ENCODE measurements at places on chromosomes 16 and 17.

DNA sequence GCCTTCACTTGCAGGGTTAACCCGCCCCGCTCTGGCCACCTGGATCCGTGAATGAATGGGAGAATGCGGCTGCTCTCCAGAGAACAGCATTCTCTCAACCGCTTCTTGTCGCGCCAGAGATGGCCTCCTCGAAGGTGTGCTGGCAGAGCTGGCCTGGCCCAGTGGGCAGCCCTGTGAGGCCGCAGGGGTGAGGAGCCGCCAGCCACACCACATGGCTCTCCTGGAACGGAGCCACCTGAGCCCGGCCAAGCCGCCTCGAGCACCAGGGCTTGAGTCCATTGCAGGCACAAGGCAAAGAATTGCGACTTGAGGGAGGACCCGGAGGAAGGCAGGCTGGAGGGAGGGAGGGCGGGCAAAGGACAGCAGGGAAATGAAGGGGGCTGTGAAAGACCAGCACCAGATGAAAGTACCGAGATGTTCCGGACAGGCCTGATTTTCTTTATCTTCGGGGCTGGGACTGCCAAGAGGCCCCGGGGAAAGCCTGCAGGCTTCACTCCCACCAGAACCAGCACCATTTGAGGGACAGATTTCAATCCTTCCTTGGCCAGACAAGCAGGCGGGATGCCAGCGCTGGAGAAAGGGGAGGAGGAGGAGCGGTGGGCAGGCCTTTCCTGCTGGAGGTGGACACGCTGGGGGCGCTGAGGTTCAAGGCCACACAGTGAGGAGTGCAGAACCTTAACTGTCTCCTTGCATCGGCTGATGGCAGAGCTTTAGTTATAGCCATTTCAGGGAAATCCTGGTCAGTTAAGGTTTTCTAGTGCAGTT, 69.4 kb downstream of the MRC2 start:
- no peaks in the 10 kb centered on the region for H3K4me1 ChIP-seq
- H3K27ac ChIP-seq, result no peak overlapping the region
- DNase-seq, result no peak

DNA sequence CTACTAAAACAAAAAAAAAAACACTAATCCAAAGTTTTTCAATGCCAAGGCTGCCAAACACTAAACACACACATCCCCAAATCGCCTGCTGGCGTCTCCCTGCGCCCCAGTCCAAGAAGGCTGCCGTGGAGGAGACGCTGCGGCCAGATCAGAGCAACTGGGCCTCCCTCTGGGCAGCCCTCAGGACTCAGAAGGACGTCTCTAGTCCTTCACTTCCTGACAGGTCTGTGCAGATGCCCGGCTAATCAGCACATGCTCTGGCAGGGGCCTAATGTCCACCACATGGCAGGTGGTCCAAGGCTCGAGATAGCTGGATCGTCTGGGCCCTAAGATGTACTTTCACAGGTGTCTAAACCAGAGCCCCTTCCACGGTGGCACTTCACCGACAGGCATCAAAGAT, 2.7 kb downstream of the SLC38A10 start:
- H3K36me3 ChIP-seq, result peaks cover 24% of the 10 kb centered on the region
- H3K27ac ChIP-seq, result peak overlapping the region; percentile 51
- no peak for DNase-seq
- H3K4me1 ChIP-seq, result peaks cover 51% of the 10 kb centered on the region
- H3K27me3 ChIP-seq, result no peaks in the 10 kb centered on the region

- no peak for DNase-seq
- no peak overlapping the region for H3K27ac ChIP-seq
- no peaks in the 10 kb centered on the region for H3K36me3 ChIP-seq
- H3K4me1 ChIP-seq, result peaks cover 2% of the 10 kb centered on the region
- no peaks in the 10 kb centered on the region for H3K27me3 ChIP-seq
- H3K4me3 ChIP-seq, result no peak overlapping the region
Measured at GRCh38 chr16:48911700-48912099, 301.7 kb upstream of the N4BP1 start.

DNA sequence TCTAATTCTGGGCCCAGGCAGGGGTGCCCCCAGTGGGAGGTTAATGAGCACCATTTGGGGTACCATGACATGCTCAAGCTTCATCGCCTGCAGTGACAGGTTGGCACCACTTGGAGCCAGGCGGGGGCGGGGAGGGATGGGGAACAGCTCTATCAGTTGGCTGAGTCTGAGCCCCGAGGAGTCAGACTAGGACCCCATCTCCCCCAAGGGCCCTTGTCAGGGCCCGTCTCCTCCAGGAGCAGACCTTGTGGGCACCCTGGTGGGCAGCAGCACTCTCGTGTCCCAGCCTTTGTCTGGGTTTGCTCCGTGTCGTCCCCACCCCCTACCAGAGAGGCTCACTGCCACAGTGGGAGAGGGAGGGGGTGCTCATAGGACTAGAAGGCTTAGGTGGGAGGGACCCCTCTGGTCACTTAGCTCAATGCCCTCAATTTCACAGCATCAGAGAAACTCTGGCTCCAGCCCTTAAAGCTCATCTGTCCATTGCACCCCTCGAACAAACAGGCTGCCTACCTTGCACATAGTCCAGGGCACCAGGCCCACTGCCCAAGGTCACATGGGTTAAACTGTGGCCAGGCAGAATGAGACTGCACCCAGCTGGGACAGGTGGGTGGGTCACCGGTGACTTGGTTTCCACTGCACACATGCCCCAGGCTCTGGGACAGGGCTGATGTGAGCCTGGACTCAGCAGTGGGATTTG, 4.1 kb downstream of the PPP1R9B start:
- DNase-seq, result no peak
- H3K27me3 ChIP-seq, result no peaks in the 10 kb centered on the region
- H3K27ac ChIP-seq, result peak overlapping the region; percentile 99
- peak overlapping the region; percentile 100 for H3K4me3 ChIP-seq
- peaks cover 54% of the 10 kb centered on the region for H3K4me1 ChIP-seq
- peaks cover 84% of the 10 kb centered on the region for H3K36me3 ChIP-seq

DNA sequence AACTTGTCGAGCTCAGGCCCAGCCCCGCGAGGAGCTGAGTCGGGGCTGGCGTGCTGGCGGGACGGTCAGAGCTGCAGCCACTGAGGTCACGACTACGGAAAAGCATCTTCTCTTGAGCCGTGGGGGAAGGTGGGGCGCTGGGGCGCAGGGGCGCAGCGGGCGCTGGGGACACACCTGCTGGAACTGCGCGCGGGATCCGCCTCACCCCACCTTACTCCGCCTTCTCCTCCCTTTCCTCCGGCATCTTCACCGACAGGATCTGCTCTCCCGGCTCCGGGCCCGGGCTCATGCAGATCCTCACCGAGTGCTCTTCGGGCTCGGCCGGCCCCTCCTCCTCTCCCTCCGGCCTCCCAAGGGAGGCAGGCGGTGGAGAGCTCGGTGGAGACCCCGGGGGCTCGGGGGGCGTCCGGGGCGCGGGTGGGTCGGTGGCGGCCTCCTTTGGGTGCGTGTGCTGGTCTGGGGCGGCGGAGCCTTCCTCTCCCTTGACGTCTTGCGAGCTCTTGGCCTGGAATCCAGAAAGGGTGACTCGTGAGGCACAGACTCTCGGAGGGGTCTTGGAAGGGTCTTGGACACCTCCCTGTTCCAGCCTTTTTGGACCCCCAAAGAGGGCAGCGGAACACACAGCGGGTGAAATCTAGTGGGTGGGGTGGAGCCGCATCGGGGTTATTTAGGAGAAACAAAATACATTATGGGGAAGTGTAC, 81.8 kb upstream of the KIFC3 start:
- peaks cover 5% of the 10 kb centered on the region for H3K4me1 ChIP-seq
- no peak overlapping the region for H3K4me3 ChIP-seq
- no peak for DNase-seq
- H3K27me3 ChIP-seq, result peaks cover 59% of the 10 kb centered on the region
- H3K36me3 ChIP-seq, result no peaks in the 10 kb centered on the region

DNA sequence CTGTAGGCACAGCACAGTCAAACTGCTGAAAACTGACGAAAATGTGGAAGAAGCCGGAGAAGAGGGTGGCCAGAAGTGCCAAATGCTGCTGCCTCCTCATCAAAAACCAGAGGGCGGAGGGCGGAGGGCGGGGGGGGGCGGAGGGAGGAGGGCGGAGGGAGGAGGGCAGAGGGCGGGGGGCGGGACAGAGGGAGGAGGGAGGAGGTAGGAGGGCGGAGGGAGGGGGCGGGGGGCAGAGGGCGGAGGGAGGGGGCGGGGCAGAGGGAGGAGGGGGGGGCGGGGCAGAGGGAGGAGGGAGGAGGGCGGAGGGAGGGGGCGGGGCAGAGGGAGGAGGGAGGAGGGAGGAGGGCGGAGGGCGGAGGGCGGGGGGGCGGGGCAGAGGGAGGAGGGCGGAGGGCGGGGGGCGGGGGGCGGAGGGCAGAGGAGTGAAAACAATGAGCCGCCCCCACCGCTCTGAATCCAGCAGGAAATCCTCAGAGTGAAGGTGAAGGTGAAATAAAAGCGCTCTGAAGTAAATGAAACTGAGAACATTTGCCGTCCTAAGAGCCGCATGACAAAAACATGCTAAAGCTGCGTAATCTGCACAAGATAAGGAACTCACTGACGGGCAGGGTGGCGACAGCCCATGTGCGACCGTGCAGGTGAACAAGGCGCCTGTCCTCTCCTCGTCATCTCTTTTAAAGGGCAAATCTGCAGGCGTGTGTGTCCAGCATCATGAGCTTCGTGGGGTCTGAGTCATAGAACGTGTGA, 22.6 kb upstream of the CBFA2T3 start:
- peaks cover 23% of the 10 kb centered on the region for H3K36me3 ChIP-seq
- no peak overlapping the region for H3K27ac ChIP-seq
- no peak overlapping the region for H3K4me3 ChIP-seq
- peaks cover 42% of the 10 kb centered on the region for H3K27me3 ChIP-seq
- no peak for DNase-seq

DNA sequence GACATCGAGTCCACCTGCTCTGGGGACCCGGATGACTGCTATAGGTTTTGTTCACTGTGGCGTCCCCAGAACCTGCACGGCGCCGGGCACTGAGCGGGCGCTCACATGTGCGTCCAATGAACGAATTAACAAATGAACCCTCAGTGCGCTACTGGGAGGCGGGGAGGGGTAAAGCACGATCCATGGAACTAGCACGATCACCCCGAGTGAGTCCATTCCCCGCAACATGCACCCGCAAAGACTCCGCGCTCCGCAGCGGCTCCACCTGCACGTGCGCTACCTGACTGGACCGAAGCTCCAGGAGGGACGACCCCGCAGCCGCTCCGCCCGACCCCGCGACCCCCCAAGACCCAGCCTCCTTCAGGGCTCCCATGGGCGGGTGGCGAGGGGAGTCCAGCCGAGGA, 491 bp downstream of the TRAP1 start:
- H3K36me3 ChIP-seq, result peaks cover 29% of the 10 kb centered on the region
- peak; percentile 6 for DNase-seq
- H3K27me3 ChIP-seq, result no peaks in the 10 kb centered on the region
- peaks cover 49% of the 10 kb centered on the region for H3K4me1 ChIP-seq
- peak overlapping the region; percentile 98 for H3K4me3 ChIP-seq
- peak overlapping the region; percentile 95 for H3K27ac ChIP-seq

- H3K27me3 ChIP-seq, result peaks cover 5% of the 10 kb centered on the region
- no peak for DNase-seq
- H3K36me3 ChIP-seq, result no peaks in the 10 kb centered on the region
- peaks cover 55% of the 10 kb centered on the region for H3K4me1 ChIP-seq
Measured at GRCh38 chr17:34366529-34367107, 3.6 kb upstream of the CCL1 start.

- peaks cover 6% of the 10 kb centered on the region for H3K4me1 ChIP-seq
- H3K27ac ChIP-seq, result no peak overlapping the region
- H3K36me3 ChIP-seq, result no peaks in the 10 kb centered on the region
- DNase-seq, result no peak
Measured at GRCh38 chr16:50841081-50841886, 99.4 kb downstream of the CYLD start.

DNA sequence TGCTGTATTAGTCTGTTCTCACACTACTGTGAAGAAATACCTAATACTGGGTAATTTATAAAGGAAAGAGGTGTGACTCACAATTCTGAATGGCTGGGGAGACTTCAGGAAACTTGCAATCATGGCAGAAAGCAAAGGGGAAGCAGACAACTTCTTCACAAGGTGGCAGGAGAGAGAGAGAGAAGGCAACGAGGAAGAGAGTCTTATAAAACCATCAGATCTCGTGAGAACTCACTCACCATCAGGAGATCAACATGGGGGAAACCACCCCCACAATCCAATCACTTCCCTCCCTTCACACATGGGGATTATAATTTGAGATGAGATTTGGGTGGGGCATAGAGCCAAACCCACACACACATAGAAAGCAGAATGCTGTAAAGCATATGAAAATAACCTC, 896.2 kb downstream of the CDH11 start:
- H3K36me3 ChIP-seq, result no peaks in the 10 kb centered on the region
- H3K27me3 ChIP-seq, result no peaks in the 10 kb centered on the region
- H3K4me1 ChIP-seq, result no peaks in the 10 kb centered on the region

DNA sequence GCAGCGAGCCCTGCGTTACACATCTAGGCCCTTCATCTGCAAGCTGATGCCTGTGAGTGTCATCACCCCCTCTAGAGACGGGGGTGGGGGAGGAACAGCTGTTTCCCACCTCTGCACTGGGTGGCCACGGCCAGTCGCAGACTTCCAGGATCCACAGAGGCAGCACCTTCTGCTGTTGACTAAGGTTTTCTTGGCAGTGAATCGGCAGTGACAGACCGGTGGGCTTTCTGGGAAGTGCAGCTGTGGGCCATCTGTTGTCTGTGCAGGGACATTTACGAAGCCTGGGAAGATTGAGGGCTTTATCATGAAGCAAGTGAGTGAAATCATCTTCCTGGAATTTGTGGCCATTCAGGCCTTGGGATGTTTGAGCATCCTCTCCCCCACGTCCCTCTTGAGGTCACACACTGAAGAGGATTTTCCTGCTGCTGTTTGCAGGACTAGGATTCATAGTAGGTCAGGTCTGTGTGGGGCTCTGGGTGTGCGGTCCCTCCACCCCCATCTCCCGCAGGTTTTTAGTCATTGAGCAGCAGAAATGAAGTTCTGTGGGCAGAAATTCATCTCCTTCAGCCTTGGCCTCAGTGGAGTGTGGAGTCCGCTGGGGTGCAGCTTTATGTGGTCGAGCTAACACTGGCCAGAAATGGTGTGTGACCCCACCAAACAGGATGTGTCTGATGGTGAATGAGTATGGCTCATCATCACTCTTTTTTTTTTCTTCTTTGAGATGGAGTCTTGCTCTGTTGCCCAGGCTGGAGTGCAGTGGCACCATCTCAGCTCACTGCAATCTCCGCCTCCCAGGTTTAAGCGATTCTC, 12.0 kb downstream of the PGS1 start:
- peak overlapping the region; percentile 90 for H3K27ac ChIP-seq
- DNase-seq, result no peak
- H3K4me3 ChIP-seq, result no peak overlapping the region
- H3K36me3 ChIP-seq, result peaks cover 30% of the 10 kb centered on the region
- H3K4me1 ChIP-seq, result peaks cover 50% of the 10 kb centered on the region

GRCh38 chr16:3637371-3637923, 17.0 kb upstream of the DNASE1 start:
- peaks cover 32% of the 10 kb centered on the region for H3K4me1 ChIP-seq
- H3K4me3 ChIP-seq, result peak overlapping the region; percentile 14
- H3K36me3 ChIP-seq, result peaks cover 12% of the 10 kb centered on the region
- H3K27me3 ChIP-seq, result no peaks in the 10 kb centered on the region
- DNase-seq, result peak; percentile 24
- H3K27ac ChIP-seq, result peak overlapping the region; percentile 92
